Activated T-cell treated with anti-CD3 and anti-CD28 coated beads for 1 hour (primary cell): ENCODE measurements at places on chromosomes 4 and X.

DNA sequence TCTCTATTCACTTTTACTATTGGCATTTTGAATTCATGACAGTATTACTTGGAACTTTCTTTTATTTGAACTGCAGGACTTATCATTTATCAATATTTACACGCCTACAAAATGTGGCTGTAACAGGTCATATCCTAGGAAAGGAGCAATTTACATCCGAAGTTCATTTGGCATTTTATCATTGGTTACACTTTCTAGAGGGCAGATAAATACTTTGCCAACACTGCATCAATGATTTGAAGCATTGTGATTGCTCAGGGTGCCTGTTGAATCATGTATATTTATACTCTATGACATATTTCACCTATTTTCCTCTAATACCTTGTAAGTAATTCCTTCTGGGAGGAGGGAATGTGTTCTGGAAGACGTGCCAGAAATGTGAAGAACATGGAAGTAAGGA is 136.7 kb downstream of the MID1IP1 start:
- no peak for DNase-seq

GRCh38 chr4:44806071-44806470 is 79.7 kb upstream of the GNPDA2 start:
- no peak for DNase-seq

DNA sequence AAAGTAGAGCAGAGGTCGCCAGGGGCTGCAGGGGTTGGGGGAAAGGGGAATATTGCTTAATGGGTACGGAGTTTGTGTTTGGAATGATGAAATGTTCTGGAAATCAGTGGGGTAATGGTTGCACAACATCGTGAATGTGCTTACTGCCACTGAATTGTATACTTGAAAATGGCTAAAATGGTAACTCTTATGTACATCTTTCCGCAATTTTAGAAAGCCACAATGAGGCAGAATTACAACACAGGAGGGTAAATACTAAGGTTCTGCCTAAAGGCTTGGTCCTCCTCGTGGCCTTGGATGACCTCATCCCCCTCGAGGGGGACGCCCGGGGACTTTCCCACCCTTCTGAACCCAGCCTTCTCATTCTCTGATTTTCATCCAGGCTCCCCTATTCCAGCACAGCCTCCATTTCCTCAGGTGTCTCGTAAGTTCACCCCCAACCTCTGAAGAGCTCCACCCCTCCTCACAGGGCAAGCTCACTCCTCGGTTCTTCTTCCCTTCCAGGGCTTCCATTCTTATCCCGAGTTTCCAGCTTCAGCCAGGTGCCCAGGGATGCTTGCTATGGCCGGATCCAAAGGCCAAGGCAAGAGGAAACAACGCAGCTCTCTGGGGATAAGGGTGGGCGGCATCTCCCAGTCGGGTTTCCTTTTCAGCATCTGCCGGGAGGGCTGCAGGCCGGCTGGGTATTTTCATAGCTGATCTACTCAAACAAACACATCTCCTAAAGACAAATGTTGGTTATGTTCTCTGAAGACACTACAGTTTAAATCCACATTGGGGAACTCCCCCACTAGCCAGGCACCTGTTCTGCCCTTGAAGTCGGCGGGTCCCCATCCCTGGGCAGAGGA is 71.3 kb upstream of the ACSL1 start:
- DNase-seq = no peak

DNA sequence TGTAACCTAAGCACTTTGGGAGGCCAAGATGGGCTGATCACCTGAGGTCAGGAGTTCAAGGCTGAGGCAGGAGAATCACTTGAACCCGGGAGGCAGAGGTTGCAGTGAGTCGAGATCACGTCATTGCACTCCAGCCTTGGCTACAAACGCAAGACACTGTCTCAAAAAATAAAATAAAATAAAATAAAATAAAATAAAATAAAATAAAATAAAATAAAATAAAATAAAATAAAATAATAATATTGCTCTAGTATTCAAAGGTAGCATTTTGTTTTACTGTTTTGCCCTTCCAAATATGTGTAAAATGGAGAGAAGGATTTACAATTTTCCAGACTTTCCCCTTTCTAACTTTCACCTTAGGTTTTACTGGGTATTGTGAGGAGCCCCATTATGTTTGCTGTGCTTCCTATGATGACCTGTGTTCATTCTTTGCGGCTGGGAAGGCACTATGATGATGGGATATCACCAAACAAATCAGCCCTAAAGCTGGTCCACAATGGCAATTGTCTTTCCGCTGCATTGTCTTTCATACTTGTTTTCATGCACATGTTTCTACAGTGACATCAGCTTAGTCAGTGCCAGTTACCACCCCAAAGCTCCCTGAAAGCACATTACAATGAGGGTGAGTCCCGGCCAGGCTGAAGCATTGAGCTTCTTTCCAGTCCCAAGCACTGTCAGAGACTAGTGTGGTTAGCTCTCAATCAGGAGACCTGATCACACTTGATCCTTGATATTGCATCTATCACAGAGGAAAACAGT is 50.8 kb downstream of the DTHD1 start:
- no peak for DNase-seq

DNA sequence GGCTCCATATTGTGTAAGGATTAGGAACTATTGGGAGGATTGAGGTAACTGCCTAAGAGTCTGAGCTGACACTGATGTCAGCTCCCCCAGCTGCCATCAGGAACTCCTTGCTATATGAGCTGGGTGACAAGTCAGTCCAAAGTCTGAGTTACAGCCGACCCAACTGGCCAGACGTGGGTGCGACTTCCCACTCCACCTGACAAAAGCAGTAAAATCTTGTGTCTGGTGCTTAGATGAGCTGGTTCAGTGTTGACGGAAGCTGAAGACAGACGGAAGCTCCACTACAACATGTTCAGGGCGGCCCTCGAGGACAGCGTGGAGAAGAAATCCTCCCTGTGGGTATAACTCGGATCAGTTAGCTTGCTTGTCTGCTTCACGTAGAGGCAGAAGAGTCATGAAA is 22.8 kb upstream of the NAT8L start:
- DNase-seq = no peak

DNA sequence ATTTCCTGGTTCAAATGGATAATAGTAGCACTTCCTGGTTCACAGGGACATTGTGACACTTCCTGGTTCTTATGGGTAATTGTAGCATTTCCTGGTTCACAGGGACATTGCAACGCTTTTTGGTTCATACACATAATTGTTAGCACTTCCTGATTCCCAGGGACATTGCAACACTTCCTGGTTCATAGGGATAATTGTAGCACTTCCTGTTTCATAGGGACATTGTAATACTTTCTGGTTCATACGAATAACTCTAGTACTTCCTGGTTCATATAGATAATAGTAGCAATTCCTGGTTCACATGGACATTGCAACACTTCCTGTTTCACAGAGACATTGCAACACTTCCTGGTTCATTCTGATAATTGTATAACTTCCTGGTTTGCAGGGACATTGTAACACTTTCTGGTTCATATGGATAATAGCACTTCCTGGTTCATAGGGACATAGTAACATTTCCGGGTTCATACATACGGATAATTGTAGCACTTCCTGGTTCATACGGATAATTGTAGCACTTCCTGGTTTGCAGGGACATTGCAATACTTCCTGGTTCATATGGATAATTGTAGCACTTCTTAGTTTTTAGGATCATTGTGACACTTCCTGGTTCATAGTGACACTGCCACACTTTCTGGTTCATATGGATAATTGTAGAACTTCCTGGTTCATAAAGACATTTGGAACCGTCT is 61.6 kb upstream of the CD99 start:
- no peak for DNase-seq

GRCh38 chrX:56503941-56504673 is 59.3 kb upstream of the UBQLN2 start:
- DNase-seq = no peak

- no peak for DNase-seq
These were observed 166.1 kb downstream of the TMA16 start for GRCh38 chr4:163660636-163661035.

DNA sequence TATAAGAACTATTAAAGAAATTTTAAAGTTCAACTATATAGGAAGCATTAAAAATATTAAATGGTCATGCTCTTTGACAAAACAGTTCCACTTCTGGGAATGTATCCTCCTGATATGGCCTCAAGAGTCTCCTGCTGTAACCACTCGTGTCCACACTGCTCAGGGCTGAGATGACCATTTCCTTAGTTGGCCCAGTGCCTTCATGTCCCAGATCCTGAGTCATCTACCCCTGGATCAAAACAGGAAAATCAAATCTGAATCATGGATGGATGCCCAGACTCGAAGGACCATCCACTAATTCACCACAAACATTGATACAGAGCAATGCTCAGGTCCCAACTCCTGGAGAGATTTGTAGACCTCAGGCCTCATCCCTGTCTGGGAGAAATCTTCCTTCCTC is 44.7 kb downstream of the GPRASP3 start:
- DNase-seq = no peak

GRCh38 chr4:3295837-3296624 is 3.2 kb downstream of the RGS12 start:
- no peak for DNase-seq

- DNase-seq = no peak
These were observed 56.4 kb upstream of the DDX60 start for GRCh38 chr4:168374772-168375523.

- DNase-seq = peak; percentile 2
These were observed 32.2 kb downstream of the SMS start for GRCh38 chrX:21972721-21973120.

- no peak for DNase-seq
These were observed 2.4 kb downstream of the MAB21L2 start for GRCh38 chr4:150584111-150584915.

DNA sequence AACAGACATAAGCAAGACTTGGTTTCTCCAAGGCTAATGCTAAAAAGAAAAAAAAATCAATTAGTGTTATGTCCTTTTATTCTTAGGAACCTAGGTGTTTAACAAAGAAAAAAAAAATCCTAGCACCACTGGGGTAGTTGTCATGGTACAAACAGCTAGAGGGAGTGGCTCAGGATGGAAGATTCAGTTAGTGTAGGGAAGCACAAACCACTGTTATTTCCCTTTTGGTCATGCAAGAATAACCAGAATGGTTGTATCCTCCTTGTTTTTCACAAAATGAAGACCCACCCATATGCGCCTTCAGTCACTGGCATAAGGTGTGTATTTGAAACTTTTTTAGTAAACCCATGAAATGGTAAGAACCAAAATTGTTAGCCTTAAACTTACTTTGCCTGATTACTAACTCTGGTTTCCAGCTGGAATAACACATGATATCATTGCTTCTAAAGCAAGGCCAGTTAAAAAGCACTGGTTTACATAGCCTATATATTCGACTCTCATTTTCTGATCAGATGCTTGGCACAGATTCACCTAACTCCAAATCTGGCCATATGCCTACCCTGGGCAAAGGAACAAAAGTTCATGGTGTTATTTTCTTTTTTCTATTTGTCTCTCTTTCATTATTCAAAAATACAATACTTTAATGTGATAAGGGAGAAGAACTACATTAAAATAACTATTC is 132.6 kb downstream of the SCFD2 start:
- no peak for DNase-seq

DNA sequence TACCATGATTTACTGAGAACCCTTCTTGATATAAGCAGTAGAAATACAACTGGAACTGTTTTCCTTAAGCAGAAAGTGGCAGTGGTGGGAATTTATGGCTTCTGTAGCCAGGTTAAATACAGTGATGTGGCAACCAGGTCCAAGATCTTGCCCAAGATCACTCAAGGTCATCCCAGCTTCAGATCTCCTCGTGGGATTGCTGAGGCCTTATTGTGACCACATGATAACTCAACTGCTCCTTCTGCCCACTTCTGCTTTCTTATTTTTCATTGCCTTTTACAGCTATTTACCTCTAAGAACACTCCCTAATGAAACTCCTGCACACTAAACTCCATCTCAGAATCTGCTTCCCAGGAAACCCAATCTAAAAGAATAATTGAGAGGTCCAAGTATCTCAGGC is 12.4 kb upstream of the CYBB start:
- no peak for DNase-seq

DNA sequence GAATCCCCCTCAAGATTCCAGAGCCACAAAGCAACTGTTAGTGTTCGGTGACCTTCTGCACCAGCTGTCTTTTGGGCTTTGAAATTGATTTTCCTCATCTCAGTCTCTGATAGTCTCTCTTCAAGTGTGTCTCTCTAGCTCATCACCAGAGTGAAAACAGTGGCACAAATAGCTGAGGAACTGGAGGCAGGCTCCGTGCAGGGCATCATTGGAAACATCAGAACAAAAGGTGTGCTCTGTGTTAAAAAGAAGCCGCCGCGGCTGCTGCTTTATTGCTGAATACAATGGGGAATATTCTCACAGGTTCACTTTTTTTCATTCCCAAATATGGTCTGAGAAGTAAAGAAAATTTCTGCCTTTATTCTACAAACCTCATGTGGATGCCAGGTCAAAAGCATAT is 297.5 kb downstream of the DCTD start:
- no peak for DNase-seq

- no peak for DNase-seq
These were observed 4.9 kb downstream of the SLC9A7 start for GRCh38 chrX:46754036-46754435.

- DNase-seq = no peak
These were observed 17.8 kb downstream of the SCFD2 start for GRCh38 chr4:53348046-53348445.

DNA sequence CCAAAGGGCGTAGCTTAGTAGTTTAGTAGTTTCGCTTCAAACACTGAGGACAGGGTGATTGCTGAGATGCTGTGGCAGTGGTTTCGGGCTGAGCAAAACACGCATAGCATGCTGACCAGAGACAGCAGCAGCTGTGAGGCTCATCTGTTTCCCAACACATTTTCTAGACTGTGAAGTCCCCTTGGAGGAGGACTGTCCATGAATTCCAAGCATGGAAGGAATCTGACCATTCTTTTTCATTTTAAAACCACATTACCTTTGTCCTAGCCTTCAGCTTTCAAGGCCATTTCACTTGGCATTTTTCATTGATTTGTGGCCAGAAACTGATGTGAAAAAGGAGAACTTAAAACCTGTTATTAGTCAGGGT is 240.9 kb downstream of the PALLD start:
- no peak for DNase-seq

DNA sequence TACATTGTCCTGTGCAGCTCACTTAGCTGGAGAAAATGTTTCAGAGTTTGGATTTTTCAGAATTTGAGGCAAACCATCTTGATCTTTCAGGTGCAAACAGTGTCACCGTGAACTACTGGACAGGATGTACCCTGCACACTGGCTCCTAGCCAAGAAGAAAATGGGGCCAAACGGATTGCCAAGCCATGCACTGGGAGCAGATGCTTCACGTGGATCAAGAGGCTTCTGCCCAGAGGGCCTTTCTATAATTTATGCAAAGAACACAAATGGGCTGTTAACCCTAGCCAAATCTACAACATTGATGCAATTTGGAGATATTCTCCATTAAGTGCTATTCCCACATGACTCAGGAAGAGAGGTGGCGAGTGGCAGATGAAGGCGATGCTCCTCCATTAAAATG is 46.9 kb upstream of the ATP8A1 start:
- no peak for DNase-seq

DNA sequence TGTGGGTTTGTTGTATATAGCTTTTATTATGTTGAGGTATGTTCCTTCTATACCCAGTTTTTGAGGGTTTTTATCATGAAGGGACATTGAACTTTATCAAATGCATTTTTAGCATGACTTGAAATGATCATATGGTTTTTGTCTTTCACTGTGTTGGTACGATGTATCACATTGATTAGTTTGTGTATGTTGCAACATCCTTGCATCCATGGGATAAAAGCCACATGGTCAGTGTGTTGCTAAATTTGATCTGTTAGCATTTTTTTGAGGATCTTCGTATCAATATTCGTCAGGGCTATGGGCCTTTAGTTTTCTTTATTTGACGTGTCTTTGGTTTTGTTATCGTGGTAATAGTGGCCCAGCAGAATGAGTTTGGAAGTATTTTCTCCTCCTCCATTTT is 11.3 kb upstream of the BLTP1 start:
- no peak for DNase-seq

GRCh38 chr4:54281054-54281766 is 52.1 kb downstream of the PDGFRA start:
- no peak for DNase-seq
